ENCODE measurements at places on chromosomes 2 and 18.

- no peak for DNase-seq
These were observed 367.8 kb upstream of the HS6ST1 start for GRCh38 chr2:128686497-128686859.

DNA sequence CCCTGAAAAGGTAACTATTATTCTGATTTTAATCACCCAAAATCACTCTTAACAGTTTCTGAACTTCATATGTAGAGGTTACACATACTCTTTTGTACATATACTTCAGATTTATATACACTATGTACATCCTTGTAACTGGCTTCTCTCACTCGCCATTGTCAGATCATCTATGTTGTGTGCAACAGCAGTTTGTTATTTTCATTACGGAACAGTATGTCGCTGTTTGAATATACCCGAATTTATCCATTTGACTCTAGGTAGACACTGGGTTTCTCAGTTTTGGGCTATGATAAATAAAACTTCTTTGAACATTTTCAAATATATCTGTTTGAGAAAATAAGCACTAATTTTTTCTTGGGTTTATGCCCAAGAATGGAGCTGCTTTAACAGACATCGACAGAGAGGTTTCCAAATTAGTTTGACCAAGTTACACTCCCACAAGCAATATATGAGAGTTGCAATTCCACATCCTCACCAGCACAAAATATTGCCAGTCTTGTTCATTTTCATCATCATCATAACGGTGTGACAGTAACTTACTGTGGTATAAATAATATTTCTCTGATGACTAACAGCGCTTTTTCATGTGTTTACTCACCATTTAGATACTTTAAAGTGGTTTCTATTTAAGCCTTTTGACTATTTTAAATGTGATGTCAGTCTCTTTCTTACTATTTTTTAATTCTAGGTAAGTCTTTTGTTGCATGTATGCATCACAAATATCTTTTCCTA lies 80.9 kb downstream of the SMC6 start:
- DNase-seq = no peak

GRCh38 chr2:15241201-15241600 lies 319.9 kb downstream of the NBAS start:
- DNase-seq = no peak

- DNase-seq = no peak
These were observed 75.5 kb downstream of the DDX1 start for GRCh38 chr2:15666861-15667808.

DNA sequence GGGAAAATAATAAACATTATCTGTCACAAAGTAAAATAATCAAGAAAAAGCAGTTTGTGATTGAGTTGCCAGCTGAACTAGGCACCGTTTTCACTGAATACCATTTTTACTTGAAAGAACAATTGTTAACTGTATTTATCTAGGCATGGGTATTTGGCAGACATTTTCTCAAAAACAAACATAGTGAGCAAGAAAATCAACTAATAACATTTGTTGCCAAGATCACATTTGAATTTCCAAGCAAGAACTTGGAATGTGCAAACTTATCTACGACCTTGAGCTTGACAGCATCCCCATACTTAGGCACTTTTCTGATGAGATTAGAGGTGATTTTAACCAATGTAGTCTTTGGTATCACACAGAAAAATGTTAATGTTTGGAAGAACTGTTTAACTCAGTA lies 16.7 kb downstream of the SS18 start:
- DNase-seq = no peak

DNA sequence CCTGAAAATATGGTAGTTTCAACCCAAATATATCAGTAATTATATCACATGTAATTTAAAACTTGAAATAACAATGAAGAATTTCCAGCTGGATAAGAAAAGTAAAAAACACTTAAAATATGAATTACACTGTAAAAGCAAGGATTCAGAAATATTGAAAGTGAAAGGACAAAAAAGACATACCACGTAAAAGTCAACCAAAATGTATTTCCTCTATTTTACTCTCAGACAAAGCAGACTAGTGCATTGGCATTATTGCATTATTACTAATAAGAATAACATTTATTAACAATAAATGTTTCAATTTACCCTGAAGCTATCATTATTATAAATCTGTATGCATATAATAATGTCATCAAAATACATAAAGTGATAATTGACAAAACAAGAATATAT lies 445.1 kb upstream of the TRIB2 start:
- no peak for DNase-seq

- no peak for DNase-seq
These were observed 39.5 kb upstream of the IMP4 start for GRCh38 chr2:130303169-130303568.

DNA sequence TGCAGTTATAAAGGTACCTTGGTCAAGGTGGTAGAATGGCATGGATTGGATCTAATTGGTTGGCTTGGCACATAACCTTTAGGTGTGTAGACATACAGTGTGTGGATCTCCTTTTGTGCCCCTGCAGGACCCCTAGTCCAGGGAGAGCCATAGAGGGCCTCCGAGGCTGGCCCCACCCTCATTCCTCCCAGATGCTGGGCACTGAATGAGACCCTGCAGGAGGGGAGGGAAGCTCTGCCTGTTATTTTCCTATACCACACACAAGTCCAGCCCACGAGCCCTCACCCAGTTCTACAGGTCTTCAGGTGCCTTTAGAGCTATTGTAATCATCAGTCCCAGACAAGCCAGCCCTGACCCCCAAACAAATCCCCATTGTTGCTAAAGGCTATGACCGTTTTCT lies 58.9 kb downstream of the KCNF1 start:
- DNase-seq = no peak

- no peak for DNase-seq
These were observed 19.4 kb upstream of the KCNF1 start for GRCh38 chr2:10892316-10892715.

GRCh38 chr2:55775828-55776227 lies 82.2 kb upstream of the PNPT1 start:
- DNase-seq = no peak

DNA sequence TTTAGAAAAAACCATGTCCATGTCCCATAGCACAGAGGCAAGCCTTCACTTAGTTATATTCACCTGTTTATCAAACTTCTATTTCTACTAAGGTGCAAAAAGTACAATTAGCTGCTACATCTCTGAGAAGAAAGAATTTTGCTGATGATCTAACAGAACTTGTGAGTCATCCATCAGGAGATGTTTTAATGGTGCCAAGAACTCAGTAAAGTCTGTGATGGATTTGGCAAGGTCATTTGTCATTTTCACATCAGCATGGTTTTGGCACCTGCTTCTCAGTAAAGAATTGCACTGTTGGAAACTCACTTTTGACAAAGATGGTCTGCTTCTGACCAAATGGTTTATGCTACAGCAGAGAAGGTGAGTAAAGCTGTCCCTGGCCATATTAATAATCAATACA lies 195.7 kb upstream of the TMEFF2 start:
- DNase-seq = no peak

- no peak for DNase-seq
These were observed 73.6 kb upstream of the PSMD14 start for GRCh38 chr2:161234627-161235026.

DNA sequence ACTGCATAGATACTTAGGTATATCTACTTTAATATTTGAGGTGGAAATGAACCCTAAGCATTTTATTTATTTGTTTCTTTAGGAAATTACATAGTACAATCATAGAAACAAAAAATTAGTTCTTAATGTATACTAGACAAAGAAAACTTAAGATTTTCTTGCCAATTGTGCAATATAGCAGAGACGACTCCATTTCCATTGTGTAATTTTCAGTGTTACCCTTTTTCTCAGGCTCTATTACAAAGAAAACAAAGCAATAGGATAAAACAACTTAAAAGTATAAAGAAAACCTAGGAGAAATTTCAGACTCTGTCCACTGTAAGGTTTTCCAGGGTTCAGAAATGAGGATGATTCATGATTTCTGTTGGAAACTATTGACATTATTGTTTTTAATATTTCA lies 89.0 kb upstream of the SERTAD2 start:
- DNase-seq = no peak

DNA sequence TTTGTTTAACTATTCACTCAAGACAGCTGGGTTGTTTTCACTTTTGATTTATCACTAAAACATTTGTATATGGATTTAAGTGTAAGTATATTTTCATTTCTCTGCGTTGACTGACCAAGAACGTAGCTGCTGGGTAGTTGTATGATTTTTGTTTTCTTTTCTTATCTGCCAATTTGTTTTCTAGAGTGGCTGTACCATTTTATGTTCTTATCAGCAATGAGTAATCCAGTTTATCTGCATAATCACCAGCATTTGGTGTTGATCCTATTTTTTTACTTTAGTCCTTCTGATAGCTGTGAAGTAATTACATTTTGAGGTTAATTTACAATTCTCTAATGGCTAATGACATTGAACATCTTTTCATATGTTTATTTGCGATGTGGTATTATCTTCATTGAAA lies 1178.4 kb upstream of the TMEFF2 start:
- DNase-seq = no peak

DNA sequence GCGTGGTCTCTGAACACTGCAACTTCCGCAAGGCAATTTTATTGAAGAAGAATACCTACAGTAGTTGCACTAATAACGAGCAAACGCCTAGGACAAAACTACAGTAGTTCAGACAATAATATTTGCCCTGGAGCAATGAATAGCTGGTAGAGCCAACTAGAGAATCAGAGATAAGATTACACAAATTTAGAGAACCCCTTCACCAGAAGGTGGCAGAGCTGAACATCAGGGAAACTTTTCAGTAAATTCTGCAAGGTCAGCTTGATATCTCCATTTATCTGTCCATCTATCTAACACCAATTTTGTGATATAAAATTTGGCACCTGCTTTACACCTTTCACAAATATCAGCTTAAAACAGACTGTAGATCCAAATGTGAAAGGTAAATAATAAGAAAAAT lies 43.8 kb downstream of the CDH19 start:
- peak; percentile 47 for DNase-seq

GRCh38 chr2:166762746-166763145 lies 125.5 kb upstream of the XIRP2 start:
- no peak for DNase-seq

- no peak for DNase-seq
These were observed 165.6 kb downstream of the KLHL29 start for GRCh38 chr2:23550553-23550952.

- no peak for DNase-seq
These were observed 29.3 kb upstream of the HS6ST1 start for GRCh38 chr2:128347701-128348539.

GRCh38 chr2:217834744-217835513 lies 167.9 kb downstream of the TNS1 start:
- no peak for DNase-seq

DNA sequence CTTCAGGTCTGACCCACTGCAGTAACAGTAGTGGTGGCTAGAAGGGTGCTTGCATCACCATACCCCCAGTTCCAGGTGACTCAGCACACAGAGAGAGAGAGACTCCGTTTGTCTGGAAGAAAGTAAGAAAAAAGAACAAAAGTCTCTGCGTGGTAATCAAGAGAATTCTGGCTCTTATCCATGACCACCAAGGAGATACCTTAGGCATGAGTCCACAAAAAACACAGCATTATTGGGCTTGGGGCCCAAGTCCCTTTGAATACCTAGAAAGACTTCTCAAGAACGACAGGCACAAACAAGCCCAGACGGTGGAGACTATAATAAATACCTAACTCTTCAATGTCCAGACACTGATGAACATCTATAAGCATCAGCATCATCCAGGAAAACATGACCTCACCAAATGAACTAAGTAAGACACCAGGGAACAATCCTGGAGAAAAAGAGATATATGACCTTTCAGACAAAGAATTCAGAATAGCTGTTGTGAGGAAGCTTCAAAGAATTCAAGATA lies 21.7 kb upstream of the BAZ2B start:
- no peak for DNase-seq

- DNase-seq = peak; percentile 20
These were observed 328 bp upstream of the INHBB start for GRCh38 chr2:120345608-120346007.

- peak; percentile 30 for DNase-seq
These were observed 310.3 kb downstream of the GALNT13 start for GRCh38 chr2:154182008-154182407.

GRCh38 chr2:82652117-82652516 lies 1807.0 kb downstream of the SUCLG1 start:
- DNase-seq = no peak

- DNase-seq = no peak
These were observed 8.2 kb downstream of the WDR54 start for GRCh38 chr2:74429487-74430451.

GRCh38 chr2:44974064-44974715 lies 32.7 kb downstream of the SIX3 start:
- DNase-seq = peak; percentile 98

GRCh38 chr2:1862608-1863280 lies 118.4 kb upstream of the PXDN start:
- DNase-seq = no peak

DNA sequence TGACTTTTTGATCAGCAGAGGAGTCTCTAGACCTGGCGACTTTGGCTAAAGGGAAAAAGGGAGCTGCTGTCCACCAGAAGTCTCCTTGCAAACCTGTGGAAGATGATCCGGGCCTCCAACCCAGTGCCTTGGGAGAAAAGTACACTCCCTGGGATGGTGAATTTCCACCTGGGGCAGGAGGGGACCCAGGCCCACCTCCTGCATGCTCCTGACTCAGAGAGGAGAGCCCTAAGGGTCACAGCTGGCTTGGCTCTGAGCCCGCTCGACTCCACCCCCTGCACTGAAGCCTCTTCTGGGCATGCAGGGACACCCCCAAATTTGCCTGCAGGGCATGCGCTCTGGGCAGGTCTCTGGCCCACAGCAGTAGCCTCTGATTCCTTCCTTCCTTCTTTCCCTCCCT lies 66.5 kb downstream of the PDCL3 start:
- no peak for DNase-seq

DNA sequence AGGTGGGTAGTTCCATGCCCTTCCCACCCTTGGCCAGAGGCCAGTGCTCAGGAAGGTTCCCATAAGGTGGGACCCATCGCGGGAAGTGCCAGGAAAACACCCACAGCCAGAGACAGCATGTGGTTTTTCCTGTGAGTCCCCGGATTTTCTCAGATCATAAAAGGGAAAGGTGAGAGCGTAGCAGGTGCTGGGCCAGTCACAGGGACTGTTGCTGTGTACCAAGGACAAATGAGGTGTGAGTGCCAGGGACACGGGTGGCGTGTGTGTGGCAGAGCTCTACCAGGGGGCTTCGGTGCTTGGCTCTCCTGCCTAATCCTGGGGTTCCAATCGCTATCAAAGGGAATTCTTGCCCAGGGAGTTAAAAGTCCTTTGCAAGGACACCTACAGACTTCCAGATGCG lies 159.6 kb upstream of the SMAD2 start:
- DNase-seq = no peak

DNA sequence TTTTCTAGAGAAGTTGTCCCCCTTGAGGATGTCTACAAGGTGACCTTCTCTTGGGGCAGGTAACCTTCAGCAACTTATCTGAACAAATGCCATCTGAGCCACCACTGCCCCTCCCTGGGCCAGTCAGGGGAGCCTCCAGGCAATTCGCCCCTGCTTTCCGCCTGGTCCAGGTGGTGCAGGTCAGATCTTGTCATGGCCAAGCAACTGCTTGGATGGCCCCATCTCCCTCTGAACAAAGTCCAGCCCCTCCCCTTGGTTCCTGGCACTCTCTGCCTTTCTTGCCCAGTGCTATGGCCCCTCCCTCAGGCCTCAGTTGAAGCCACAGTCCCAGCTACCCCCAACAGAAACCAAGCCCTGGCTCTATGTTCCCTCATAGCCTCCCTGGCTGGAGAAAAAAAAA lies 138.7 kb downstream of the ALPK2 start:
- DNase-seq = no peak

- DNase-seq = no peak
These were observed 54.0 kb upstream of the LINC00305 start for GRCh38 chr18:64202863-64203262.

- no peak for DNase-seq
These were observed 147.3 kb downstream of the ALPK2 start for GRCh38 chr18:58481321-58482180.
